H9 (cell line): ENCODE measurements at places on chromosomes 4 and X.

DNA sequence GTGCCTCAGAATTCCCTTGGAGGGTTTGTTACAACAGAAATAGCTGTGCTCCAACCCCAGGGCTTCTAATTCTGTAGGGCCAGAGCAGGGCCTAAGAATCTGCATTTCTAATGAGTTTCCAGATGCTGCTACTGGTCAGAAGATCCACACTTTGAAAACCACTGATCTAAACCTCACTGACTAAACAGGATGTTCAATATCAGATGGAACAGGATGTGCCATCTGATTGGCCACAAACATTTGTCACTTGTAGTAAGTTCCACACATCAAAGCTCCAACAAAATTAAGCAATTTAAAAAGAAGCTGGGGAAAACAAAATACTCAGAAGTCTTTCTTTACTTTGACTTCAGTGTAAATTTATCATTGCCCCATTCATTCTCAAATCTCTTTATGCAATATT is 14.3 kb downstream of the CASK start:
- no peak for DNase-seq

DNA sequence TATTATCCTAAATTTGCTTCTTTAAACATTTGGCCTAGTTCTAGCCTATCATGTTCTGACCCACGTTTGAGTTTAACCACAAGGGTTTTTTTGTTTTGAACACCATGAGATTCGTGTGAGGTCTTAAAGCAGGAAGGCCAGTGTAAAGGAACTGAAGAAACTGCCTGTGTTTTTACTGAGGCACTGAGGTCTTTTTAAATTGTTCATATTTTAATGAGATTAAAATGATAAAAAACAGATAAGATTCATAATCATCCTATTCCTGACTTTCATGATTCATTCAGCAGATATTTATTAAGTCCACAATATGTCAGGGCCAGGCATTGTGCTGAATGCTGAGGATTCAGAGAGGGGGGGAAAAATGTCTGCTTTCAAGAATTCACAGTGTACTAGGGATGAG is 3.2 kb downstream of the RPS6KA3 start:
- no peak for DNase-seq

GRCh38 chrX:112642349-112642748 is 37.4 kb downstream of the LHFPL1 start:
- DNase-seq = peak; percentile 74

- DNase-seq = no peak
Measured at GRCh38 chr4:7014815-7015214, 28.4 kb upstream of the TADA2B start.

DNA sequence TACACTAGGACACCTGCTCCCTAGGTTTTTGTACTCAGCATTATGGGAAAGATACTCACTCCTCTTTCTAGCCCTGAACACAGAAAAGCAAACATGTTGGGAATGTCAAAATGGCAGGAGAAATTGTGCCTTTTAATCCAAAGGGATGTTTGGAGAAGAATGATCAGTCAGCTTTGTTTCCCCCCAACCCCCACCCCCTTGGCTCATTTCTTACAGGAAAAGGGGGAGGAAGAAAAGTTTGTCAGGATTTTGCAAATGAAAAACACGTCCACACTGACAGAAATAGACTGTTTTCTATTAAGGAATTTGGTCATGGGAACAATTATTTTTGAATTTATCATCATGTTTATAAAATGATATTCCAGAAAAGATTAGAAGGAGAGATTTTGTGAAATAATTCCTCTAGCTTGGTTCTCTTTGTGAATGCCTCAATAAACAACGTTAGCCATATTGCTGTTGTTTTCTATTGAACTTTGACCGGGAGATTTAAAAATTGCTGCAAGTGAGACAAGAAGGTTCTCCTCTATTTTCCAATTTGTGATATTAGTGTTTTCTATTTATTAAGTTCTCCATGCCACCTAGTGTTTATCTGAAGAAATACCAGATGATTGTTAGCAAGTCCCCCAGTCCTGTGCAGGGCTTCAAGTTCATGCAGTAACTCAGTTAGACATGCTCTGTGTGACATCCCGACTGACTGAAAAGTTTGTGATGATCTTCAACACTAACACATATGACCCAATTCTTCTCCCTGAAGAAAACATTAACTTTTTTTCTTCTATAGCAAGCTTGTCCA is 31.3 kb upstream of the TFDP3 start:
- no peak for DNase-seq

DNA sequence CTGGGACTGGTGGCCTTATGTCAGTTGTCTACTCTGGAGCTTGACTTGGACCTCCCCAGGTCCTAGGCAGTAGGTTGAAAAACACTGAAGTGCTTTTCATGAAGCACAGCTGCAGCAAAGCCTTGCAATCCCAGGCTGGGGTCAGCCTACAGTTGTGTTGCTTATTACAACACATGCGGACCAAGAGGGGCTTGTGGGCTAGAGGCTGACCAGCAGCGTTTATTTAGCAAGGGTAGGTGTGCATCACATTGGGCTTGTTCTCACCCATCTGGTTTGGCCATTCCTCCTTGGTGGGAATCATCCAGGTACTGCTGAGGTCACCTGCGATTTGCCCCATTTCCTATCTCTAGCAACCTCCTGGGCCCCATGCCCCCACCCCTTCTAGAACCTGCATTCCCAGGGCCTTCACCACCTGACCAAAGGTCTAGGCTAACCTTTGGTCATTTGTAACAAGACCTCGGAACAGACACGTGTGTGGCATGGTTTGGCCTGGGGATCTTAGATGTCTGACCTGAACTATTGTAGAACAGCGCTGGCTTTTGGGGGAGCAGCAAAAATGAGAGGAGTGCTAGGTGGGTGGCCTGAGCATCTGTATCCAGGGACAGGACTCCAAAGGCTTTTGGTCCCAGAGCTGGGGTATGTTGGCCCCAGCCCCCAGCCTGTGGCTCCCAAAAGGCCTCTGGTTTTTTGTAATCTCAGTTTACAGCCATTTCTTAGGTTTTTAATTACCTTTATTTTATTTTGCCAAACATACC is 3.0 kb downstream of the RPL10 start:
- DNase-seq = peak; percentile 66

DNA sequence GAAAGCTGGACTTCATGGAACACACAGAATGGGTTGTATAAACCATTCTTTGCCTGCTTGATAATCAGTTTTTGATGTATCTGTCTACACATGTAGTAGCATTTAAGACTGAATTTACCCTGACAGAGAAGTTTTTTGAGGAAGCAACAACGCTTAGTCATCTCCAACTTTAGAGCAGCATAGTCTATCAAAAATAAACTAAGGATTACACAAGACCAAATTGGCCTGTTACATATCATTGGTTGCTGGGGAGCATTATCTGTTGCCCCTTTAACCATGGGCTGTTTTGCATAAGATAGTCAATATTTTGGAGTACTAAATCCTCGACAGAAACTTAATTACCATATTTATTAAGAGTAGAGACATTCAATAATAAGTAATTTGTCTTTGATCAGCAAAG is 347.4 kb downstream of the FAM47B start:
- no peak for DNase-seq

DNA sequence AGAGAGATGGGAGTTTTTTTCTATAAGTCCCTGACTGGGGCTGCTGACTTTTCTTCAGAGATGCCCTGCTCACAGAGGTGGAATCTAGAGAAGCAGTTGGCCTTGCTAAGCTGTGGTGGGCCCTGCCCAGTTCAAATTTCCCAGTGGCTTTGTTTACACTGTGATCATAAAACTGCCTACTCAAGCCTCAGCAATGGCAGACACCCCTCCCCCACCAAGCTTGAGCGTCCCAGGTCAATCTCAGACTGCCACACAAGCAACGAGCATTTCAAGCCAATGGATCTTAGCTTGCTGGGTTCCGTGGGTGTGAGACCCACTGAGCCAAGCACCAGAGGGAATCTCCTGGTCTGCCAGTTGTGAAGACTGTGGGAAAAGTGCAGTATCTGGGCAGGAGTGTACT is 199.8 kb upstream of the WDFY3 start:
- DNase-seq = no peak

GRCh38 chr4:12884846-12885796 is 599.0 kb downstream of the RAB28 start:
- DNase-seq = no peak

- DNase-seq = no peak
Measured at GRCh38 chr4:76197971-76198410, 15.6 kb downstream of the SCARB2 start.

DNA sequence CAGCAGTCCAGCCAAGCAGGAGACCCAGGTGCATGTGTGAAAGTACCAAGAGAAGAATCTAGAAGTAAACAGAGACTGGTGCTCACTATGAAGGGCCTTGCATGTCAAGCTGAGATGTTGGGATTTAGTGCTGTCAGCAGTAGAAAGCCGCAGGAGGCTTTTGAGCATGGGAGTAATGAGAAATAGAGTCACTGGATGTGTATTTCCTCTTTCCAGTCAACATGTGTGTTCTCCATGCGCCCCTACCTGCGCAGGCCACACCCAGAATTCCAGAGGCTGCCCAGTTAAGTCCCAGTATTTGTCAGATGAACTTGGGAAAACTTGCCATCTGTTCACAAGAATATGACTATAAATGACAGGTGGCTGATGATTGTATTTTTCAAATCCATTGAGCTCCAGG is 4.5 kb upstream of the MAMLD1 start:
- DNase-seq = no peak
